ENCODE measurements at places on chromosomes 3 and 15. TPM values are rescaled to one million over a fixed set of nuclear protein-coding genes. Genes with fewer than 3 reads are reported as not detected.

The SLC35G2 gene
- 6.4 TPM for total RNA-seq

The LYZL4 gene
- not detected for total RNA-seq

The DNASE1L3 gene
- 2.9 TPM for total RNA-seq

The RPP14 gene
- total RNA-seq: 10.7 TPM

The SNX1 gene
- 86.5 TPM for total RNA-seq

The C2CD4B gene
- 8.6 TPM for total RNA-seq

The CFAP100 gene
- total RNA-seq: not detected

DNA sequence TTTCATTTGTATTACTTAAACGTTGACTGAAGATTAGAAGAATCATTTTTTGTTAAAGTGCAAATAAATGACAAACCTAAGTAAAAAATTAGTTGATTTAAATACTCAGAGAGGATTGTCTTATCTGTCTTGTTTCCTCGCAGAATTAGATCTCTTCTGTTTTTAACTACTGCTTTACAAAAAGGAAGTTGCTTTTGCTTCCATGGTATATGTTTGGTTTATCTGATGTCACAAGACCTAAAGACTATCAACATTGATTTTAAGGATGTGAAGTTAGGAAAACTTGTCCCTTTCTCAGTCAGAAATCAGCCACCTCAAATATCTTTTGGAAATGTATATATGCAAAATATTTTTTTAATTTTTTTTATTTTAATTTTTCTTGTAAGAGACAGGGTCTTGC lies 28.7 kb downstream of the GPR171 start:
- no peak overlapping the region for H3K27ac ChIP-seq
- H3K27me3 ChIP-seq: no peaks in the 10 kb centered on the region
- H3K4me1 ChIP-seq: no peaks in the 10 kb centered on the region
- no peaks in the 10 kb centered on the region for H3K36me3 ChIP-seq
- no peak overlapping the region for H3K4me3 ChIP-seq

DNA sequence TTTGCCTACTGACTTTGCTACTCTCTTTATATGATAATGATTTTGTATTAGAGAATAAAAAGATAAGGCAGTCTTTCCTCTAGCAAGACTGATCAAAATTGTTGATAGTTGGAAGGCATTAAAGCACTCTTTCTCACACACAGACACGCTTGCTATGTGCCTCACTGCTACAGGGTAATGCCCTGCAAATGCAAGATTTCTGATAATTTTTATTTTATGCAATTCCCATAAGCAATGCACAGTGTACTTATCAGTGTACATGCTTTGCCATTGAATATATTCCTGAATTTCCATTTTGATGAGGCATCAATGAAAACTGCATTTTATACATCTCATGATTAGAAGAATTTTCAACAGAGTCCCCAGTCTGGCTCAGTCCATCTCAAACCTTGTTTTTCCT lies 263.2 kb downstream of the CHST2 start:
- no peak overlapping the region for H3K4me3 ChIP-seq
- no peaks in the 10 kb centered on the region for H3K4me1 ChIP-seq
- no peak for DNase-seq
- H3K36me3 ChIP-seq: no peaks in the 10 kb centered on the region

DNA sequence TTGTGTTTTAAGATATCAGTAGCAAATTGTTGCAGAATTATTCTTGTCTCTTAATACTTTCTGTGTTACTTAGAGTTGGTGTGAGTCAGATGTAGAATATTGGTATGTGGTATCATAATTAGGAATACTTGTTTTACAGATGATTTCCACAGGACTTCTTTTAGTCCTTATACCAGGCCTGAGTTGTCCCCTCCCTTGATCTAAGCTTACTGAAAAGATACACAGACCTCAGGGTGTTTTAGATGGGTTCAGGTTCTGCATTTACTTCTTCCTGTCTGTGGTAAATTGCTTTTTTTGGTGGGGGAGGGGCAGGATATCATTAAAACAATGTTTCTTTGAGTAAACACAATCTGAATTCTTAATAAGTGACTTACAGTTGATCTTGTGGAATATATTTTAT lies 14.2 kb downstream of the DZIP3 start:
- H3K27me3 ChIP-seq: no peaks in the 10 kb centered on the region
- H3K27ac ChIP-seq: no peak overlapping the region
- H3K4me3 ChIP-seq: no peak overlapping the region
- no peak for DNase-seq

DNA sequence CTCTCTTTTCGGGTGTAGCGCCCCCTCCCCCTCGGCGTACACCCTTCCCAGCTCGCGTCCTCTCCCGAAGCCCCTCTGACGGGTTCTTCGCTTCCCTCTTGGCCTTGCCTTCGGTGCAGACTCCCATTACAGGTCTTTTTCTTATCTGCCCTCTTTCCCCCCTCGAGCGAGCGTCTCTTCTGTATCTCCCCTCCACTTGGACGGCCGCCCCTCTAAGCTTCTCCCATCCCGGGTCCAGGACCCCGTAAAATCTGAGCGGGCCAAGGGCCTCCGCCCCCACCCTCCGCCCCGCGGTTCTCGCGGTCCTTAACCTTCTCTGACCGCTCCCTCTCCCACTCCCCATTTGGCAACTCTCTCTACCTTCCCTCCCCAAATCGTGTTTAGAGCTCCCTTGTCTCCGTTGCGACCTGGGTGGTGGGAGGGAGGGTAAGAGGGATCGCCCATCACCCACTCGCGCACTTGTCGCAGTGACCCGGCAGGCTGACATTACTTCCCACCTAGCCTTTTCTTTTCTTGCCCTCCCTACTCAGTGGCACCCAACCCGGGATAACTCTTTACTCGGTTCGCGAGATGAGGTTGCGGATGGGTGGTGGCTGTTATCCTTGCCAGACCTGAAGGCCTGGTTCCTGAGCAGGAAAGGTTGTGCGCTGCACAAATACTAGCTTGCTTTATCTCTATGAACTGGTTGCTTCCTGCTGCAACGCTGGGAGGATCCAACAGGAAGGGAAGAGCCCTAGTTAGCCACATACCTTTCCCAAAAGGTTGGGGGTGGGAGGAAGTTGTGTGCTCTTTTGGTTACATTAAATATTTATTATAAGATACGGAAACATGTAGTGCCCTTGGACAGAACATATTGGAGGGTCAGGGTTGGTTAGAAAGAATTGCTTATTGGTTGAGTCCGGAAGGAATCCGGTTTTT lies 922 bp downstream of the RAB11A start:
- peaks cover 31% of the 10 kb centered on the region for H3K4me1 ChIP-seq
- no peaks in the 10 kb centered on the region for H3K27me3 ChIP-seq
- peaks cover 8% of the 10 kb centered on the region for H3K36me3 ChIP-seq
- peak overlapping the region; percentile 94 for H3K4me3 ChIP-seq
- H3K27ac ChIP-seq: peak overlapping the region; percentile 93
- no peak for DNase-seq

DNA sequence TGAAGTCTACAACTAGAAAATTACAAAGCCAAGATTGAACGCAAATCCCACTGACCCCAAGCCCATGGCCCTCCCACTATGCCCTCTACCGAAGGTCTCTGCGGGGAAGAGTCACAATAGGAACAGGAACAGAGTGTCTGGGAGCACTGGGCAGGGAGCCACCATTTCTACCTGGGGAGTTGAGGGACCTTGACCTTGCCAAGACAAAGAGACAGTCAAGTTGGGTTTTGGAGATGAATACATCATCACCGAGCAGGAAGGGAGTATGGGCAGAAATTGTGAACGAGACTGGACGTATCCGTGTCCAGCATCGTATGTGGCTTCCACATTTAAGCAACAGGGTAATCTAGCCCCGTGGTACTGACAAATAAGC lies 30.8 kb upstream of the BFSP2 start:
- H3K27ac ChIP-seq: no peak overlapping the region
- peak; percentile 68 for DNase-seq
- H3K4me3 ChIP-seq: no peak overlapping the region
- peaks cover 5% of the 10 kb centered on the region for H3K4me1 ChIP-seq
- H3K27me3 ChIP-seq: no peaks in the 10 kb centered on the region

DNA sequence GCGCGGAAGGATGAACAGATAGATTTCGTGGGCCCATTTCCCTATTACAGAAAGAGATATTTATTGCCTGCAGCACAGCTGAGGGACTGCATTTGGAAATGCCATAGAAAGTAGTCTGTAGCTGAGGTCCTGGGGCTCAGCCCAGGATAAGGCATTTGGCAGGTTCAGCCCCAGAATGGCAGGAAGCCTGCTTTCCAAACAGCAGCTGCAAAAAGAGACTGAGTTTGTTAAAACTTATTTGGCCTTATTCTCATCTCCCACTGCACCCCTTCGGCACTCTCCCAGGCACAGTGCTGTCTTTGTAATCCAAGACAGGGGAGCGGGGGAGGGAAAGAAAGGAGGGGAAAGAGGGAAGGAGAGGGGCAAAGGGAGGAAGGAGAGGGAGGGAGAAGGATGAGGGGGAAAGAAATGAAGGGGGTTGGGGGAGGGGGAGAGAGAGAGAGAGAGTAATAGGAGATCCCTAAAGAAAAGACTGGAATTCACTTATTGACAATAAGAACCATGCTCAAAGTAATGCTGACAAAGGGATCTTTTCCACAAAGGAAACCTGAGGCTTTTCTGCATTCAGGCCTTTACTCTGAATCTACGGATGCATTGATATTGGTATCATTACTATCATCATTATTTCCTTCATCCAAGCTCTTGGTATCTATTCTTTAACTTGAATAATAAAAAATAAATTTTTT lies 94.0 kb upstream of the LRRN1 start:
- H3K27ac ChIP-seq: no peak overlapping the region
- peak; percentile 62 for DNase-seq

GRCh38 chr15:34693053-34693744 lies 61.6 kb downstream of the GJD2 start:
- H3K27me3 ChIP-seq: no peaks in the 10 kb centered on the region
- H3K4me3 ChIP-seq: no peak overlapping the region
- H3K27ac ChIP-seq: no peak overlapping the region
- H3K4me1 ChIP-seq: no peaks in the 10 kb centered on the region
- no peaks in the 10 kb centered on the region for H3K36me3 ChIP-seq

DNA sequence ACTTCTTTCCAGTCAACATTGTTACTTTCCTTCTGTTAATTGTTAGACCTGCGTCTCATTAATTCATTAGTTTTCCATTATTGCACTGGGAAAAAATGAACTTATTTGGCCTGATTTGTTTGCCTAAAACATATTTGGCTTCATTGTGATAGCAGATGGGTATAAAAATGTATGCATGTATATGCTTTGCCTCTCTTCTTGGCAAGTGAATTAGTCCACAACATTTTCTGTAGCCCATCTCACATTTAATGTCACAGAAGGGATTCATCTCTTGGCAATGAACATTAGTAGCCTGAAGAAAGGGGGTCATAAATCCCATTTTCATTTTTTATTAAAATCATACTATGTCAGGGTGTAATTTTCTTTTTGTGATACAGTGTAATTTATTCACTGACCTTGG lies 125.2 kb downstream of the TUSC7 start:
- H3K4me3 ChIP-seq: no peak overlapping the region

DNA sequence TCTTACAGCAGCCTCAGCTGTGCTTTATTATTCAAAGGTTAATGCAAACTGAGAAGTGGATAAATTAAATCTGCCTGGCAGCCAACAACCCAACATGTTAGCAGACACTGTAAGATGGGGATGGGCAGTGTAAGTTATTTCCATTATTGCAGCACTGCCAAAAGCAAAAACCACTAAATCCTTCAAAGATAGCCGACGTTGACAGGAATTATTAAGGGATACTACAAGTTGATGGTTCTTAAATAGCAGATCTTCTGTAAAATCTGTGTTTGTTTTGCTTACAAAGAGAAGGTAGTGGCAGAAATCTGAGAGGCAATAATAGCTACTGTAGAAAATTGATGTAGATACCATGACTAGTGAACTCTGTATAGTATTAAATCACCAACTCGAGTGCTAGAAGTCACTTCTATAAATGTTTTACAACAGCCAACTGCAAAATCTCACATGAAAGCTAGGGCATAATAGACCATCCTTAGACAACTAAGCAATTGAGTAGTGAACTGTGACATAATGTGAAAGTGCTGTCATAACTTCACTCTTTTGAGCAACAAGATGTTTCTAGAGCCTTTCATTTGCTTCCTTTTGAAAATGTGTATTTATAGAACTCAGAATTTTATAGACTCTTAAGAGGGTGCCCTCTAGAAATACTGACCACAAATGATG lies 278.6 kb downstream of the UBE2E2 start:
- peaks cover 12% of the 10 kb centered on the region for H3K4me1 ChIP-seq
- no peak overlapping the region for H3K27ac ChIP-seq
- no peaks in the 10 kb centered on the region for H3K36me3 ChIP-seq
- DNase-seq: no peak

GRCh38 chr3:17500618-17501017 lies 241.8 kb downstream of the TBC1D5 start:
- H3K27me3 ChIP-seq: no peaks in the 10 kb centered on the region
- no peak for DNase-seq

- H3K36me3 ChIP-seq: no peaks in the 10 kb centered on the region
- peaks cover 19% of the 10 kb centered on the region for H3K4me1 ChIP-seq
- DNase-seq: no peak
Measured at GRCh38 chr3:94308767-94309166, 245.9 kb downstream of the NSUN3 start.

- no peak for DNase-seq
- H3K36me3 ChIP-seq: peaks cover 7% of the 10 kb centered on the region
- no peak overlapping the region for H3K27ac ChIP-seq
- H3K4me3 ChIP-seq: no peak overlapping the region
- H3K4me1 ChIP-seq: peaks cover 32% of the 10 kb centered on the region
Measured at GRCh38 chr3:30696896-30697295, 90.5 kb downstream of the TGFBR2 start.

GRCh38 chr3:161316006-161316689 lies 55.2 kb downstream of the SPTSSB start:
- no peak for DNase-seq
- no peaks in the 10 kb centered on the region for H3K4me1 ChIP-seq

DNA sequence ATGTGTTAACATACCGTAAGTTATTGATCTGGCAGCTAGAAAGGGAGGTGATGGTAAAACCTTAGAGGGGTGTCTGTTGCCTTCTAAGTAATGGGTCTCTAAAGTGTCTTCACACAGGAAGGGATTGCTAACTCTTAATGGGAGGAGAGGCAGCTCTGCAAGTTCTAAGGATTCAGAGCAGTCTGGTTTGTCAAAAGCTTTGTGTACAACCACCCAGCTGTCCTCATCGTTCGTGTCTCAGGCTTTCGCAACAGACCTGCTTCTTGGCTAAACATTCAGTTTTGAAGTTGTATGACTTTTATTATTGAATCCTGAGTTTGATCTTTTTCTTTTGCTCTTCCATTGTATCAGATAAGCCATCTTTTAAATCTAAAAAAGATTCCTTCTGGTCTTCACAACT lies 404.9 kb downstream of the SQOR start:
- no peak overlapping the region for H3K4me3 ChIP-seq
- no peaks in the 10 kb centered on the region for H3K27me3 ChIP-seq
- no peaks in the 10 kb centered on the region for H3K36me3 ChIP-seq
- no peaks in the 10 kb centered on the region for H3K4me1 ChIP-seq

- no peaks in the 10 kb centered on the region for H3K27me3 ChIP-seq
- H3K4me3 ChIP-seq: no peak overlapping the region
- H3K4me1 ChIP-seq: no peaks in the 10 kb centered on the region
- no peak for DNase-seq
- H3K27ac ChIP-seq: no peak overlapping the region
Measured at GRCh38 chr15:28934645-28935044, 48.9 kb downstream of the APBA2 start.

GRCh38 chr3:83873550-83873949 lies 1085.2 kb upstream of the CADM2 start:
- H3K4me3 ChIP-seq: peak overlapping the region; percentile 19
- H3K27ac ChIP-seq: no peak overlapping the region
- no peaks in the 10 kb centered on the region for H3K27me3 ChIP-seq
- H3K36me3 ChIP-seq: no peaks in the 10 kb centered on the region

Measured in esophagus muscularis mucosa (tissue), 4 donors.